ENCODE measurements at places on chromosomes 1 and 21.

- DNase-seq = no peak
Observed at GRCh38 chr1:76444773-76445172, 370.2 kb downstream of the ST6GALNAC3 start.

GRCh38 chr21:45228171-45228641 lies 59.5 kb downstream of the POFUT2 start:
- DNase-seq = peak; percentile 78

DNA sequence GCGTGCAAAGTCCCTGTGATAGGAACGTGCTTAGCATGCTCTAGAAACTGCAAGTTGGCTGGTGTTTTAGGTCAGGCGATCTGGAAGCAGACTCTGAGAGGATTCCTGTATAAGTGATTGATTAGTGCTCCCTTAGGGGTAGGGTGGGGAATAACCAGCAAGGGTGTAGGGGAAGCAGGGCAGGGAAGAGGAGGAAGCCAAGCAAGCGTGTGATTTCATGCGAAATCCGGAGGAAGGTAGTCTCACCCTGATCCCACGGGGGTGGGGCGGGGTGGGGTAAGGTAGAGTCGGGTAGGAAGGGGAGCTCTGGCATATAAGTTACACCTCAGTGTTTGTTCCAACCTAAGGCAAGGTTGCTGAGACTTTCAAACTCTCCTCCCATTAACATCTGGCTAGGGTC lies 24.9 kb upstream of the CTPS1 start:
- DNase-seq = no peak

DNA sequence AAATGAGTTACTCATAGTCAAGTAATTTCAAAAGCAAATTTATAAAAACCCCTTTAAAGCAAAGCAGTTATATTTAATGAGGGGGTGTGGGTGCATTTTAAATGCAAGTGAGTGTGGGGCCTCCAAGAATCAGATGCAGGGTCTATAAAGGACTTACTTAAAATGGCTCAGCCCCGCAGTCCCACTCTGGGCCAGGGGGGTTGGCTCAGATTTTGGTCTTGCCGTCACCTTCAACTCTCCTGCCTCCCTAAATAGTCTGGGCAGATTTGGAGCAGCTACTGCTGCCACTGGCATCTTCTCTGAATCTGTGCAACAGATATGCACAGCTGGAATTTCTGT lies 16.2 kb downstream of the AMPD2 start:
- no peak for DNase-seq

- DNase-seq = no peak
Observed at GRCh38 chr1:99728494-99729235, 37.8 kb downstream of the FRRS1 start.

DNA sequence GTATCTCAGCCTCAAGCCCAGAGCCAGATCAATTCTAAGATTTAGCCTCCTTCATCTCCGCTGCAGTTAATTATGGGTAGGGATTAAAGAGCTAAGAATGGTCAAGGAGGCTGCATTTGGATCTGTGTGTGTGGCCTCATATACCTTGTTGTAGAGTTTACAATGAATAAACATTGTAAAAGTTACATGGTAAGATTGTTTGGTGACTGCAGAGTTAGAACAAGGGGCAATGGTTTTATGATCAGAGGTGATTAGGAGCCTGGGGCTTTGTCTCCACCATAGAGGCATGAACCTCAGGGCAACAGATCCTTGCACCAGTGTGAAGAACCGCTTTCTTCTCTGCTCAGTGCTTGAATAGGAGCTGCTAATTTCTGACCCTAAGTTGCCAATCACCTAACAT lies 77.0 kb upstream of the MARK1 start:
- DNase-seq = no peak

- no peak for DNase-seq
Observed at GRCh38 chr21:17492415-17493168, 20.3 kb upstream of the CXADR start.

DNA sequence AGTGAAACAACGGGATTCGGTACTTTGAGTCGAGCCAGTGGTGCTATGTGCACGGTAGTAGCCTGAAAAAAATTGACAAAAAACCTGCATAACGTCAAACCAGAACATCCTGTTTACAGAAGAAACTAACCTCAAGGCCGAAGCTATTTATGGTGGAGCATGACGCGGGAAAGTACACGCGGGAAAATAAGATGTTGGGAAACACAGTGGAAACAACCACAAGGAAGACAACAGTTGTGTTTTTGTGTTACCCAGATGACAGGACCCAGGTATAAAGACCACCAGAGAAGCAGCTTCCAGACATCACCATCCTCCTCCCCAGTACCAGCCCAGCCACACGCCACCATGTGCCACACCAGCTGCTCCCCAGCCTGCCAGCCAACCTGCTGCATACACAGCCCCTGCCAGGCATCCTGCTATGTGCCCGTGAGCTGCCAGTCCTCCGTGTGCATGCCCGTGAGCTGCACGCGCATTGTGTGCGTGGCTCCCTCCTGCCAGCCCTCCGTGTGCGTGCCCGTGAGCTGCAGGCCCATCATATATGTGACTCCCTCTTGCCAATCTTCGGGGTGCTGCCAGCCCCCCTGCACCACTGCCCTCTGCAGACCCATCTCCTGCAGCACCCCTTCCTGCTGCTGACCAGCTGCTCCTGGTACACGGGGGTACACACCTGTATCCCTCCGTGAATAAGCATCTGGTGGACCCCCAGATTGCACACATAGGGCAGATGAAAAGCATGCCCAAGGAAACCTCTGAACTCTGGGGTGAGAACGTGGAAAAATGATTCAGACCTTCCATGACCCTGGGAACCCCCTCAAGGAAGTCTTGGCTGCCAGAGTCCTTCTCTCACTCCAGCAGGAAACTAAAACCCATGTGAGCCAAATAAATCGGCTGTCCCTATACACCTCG lies at the start of gene KRTAP12-3:
KRTAP12-3 (plus strand) TSS at position 298 of the 906 bp plus-strand sequence; CDS start at position 346, 48 bp downstream.
- DNase-seq = peak; percentile 31

- no peak for DNase-seq
Observed at GRCh38 chr1:3473381-3473844, 18.9 kb downstream of the ARHGEF16 start.

- no peak for DNase-seq
Observed at GRCh38 chr1:69421286-69421685, 146.4 kb upstream of the LRRC7 start.

GRCh38 chr1:114061121-114061830 lies 82.0 kb downstream of the OLFML3 start:
- no peak for DNase-seq

Data from stimulated activated naive CD8-positive, alpha-beta T cell treated with anti-CD3 and anti-CD28 coated beads, Interleukin-15, amount 100 ng/mL, for 72 hours (primary cell).